ENCODE measurements at places on chromosomes 1 and 21. TPM values are rescaled to one million over a fixed set of nuclear protein-coding genes. Genes with fewer than 3 reads are reported as not detected.

GJA5 gene
- total RNA-seq = 0.37 TPM

C1orf87 gene
- total RNA-seq = not detected

CACNA1S gene
- total RNA-seq = not detected

CFHR2 gene
- not detected for total RNA-seq

CCDC190 gene
- not detected for total RNA-seq

PPP1R12B gene
- 24.2 TPM for total RNA-seq
